NCI-H1930 (cell line): ENCODE measurements at places on chromosomes 2 and 18.

DNA sequence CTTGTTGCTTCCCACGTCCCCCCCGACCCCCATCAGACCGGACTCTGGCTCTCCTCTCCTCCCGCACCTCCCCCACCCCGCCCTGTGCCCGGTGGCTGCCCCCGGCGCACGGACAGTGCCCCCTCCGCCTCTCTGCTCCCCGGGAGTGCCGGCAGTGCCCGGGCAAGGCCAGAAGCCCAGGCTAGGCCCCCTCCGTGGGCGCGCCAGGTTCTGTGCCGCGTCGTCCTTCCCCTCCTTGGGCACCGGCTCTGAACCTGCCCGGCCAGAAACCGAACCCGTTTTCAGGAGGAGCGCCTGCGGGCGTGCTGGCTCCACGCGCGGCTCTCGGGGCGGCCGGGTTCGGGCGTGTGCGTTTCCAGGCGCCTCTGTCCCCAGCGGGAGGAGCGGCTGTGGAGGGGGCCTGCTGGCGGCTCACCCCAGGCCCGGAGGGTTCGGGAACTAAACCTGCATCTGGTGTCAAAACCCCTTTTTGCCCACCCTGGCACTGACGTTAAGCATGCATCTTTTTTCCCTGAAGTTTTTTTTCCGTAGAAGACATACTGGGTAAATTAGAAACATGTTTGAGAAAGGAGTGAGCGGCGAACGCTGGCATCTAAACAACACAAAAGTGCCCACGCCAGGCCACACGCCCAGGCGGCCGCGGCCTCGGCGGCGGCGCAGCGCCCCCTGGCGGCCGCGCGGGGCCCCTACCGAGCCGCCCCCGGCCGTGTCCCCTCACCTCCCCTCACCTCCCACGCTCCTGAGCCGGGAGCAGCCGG, 123.9 kb upstream of the SLC1A4 start:
- DNase-seq: no peak

GRCh38 chr2:238093181-238094140, 6.7 kb upstream of the ESPNL start:
- DNase-seq: no peak

- no peak for DNase-seq
These were observed 655.0 kb downstream of the LRP1B start for GRCh38 chr2:141475801-141476200.

GRCh38 chr2:12721566-12722446, 5.1 kb downstream of the TRIB2 start:
- no peak for DNase-seq

DNA sequence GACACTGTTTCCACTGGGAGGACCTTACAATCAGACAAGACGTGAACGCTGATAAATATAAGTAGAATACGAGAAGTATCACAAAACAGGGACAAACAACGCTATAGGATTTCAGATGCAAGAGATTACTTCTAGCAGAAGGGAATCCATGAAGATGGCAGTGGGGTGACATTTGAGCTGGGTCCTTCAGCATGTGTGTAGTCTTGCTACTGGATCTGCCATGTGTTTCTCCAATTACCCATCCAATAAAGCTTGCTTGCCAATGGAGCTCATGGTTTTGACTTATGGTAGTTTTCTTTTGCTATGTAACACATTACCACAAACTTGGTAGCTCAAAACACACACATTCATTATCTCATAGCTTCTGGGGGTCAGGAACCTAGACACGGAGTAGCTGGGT, 32.8 kb upstream of the LGALSL start:
- no peak for DNase-seq

GRCh38 chr2:88307817-88308216, 137.7 kb downstream of the THNSL2 start:
- DNase-seq: no peak
